ENCODE measurements at places on chromosomes 3 and 15.

- no peak for DNase-seq
- H3K36me3 ChIP-seq: no peaks in the 10 kb centered on the region
- no peak overlapping the region for H3K4me3 ChIP-seq
- no peaks in the 10 kb centered on the region for H3K4me1 ChIP-seq
- H3K27me3 ChIP-seq: no peaks in the 10 kb centered on the region
- H3K27ac ChIP-seq: no peak overlapping the region
Observed at GRCh38 chr3:141353652-141354495, 14.4 kb upstream of the ZBTB38 start.

- H3K4me1 ChIP-seq: no peaks in the 10 kb centered on the region
- no peaks in the 10 kb centered on the region for H3K27me3 ChIP-seq
- H3K4me3 ChIP-seq: no peak overlapping the region
- no peaks in the 10 kb centered on the region for H3K36me3 ChIP-seq
Observed at GRCh38 chr3:189911001-189911400, 209.7 kb downstream of the P3H2 start.

DNA sequence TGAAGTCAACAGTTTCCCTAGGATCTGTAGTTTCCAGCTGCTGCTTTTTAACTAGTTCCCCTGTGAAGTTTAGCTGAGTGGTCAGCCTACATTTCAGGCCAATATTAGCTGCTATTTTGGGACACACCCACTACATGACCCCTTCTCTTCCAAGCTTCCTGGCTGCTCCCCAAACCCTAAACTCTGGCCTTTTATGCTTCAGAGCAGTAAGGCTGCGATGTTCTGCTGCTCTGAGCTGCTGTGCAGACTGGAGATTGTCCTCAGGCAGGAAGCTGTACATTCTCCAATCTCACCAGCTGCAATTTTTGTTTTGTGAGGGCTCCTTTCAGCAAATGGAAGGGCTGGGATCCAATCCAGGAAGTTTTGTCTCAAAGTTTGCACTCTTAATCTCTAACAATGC lies 48.0 kb upstream of the WDR72 start:
- H3K27ac ChIP-seq: no peak overlapping the region
- DNase-seq: no peak
- H3K4me3 ChIP-seq: no peak overlapping the region
- no peaks in the 10 kb centered on the region for H3K36me3 ChIP-seq
- H3K4me1 ChIP-seq: no peaks in the 10 kb centered on the region

GRCh38 chr15:80578206-80578595 lies 116.9 kb upstream of the ABHD17C start:
- no peaks in the 10 kb centered on the region for H3K27me3 ChIP-seq
- no peak overlapping the region for H3K27ac ChIP-seq
- no peaks in the 10 kb centered on the region for H3K4me1 ChIP-seq
- H3K4me3 ChIP-seq: no peak overlapping the region
- H3K36me3 ChIP-seq: no peaks in the 10 kb centered on the region

GRCh38 chr15:71458089-71458660 lies 342.9 kb downstream of the THSD4 start:
- no peak for DNase-seq
- no peaks in the 10 kb centered on the region for H3K27me3 ChIP-seq
- H3K27ac ChIP-seq: no peak overlapping the region
- H3K4me1 ChIP-seq: no peaks in the 10 kb centered on the region
- H3K36me3 ChIP-seq: no peaks in the 10 kb centered on the region

- no peaks in the 10 kb centered on the region for H3K4me1 ChIP-seq
- no peak overlapping the region for H3K27ac ChIP-seq
- no peak for DNase-seq
- H3K36me3 ChIP-seq: no peaks in the 10 kb centered on the region
Observed at GRCh38 chr3:29478611-29479010, 197.7 kb downstream of the RBMS3 start.

- H3K4me1 ChIP-seq: peaks cover 26% of the 10 kb centered on the region
- H3K27ac ChIP-seq: no peak overlapping the region
- no peak for DNase-seq
- H3K4me3 ChIP-seq: no peak overlapping the region
Observed at GRCh38 chr3:66390013-66390412, 110.8 kb downstream of the LRIG1 start.

GRCh38 chr15:78272776-78273175 lies 8.4 kb downstream of the DNAJA4 start:
- no peak overlapping the region for H3K4me3 ChIP-seq
- H3K27ac ChIP-seq: no peak overlapping the region
- H3K27me3 ChIP-seq: no peaks in the 10 kb centered on the region
- no peaks in the 10 kb centered on the region for H3K4me1 ChIP-seq
- H3K36me3 ChIP-seq: peaks cover 21% of the 10 kb centered on the region

DNA sequence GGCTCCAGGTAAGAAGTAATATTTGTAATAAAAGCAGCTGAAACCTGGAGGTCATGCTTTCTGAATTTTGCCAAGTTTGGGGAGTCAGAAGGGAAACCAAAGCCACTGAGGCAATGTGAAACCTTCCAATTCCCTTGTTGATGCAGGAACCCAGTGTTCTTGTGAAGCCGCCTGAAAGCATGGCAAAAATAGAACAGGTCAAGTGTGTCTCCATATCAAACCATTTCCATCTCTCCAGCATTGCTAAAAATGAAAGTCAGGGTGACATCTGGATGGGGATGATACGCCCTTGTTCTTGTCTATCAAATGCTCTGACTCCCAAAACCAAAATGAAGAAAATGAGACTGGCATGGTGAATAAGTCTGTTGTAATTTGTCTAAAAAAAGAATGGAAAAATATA lies 362.5 kb downstream of the VPS13C start:
- no peaks in the 10 kb centered on the region for H3K27me3 ChIP-seq
- no peak overlapping the region for H3K27ac ChIP-seq
- no peaks in the 10 kb centered on the region for H3K36me3 ChIP-seq
- no peaks in the 10 kb centered on the region for H3K4me1 ChIP-seq
- DNase-seq: no peak
- no peak overlapping the region for H3K4me3 ChIP-seq
